ENCODE measurements at places on chromosomes 13 and 19. TPM values are rescaled to one million over a fixed set of nuclear protein-coding genes. Genes with fewer than 3 reads are reported as not detected.

GRCh38 chr13:23598369-23598768 lies 28.2 kb downstream of the TNFRSF19 start:
- no peak for DNase-seq

- DNase-seq: no peak
Measured at GRCh38 chr19:7516333-7516732, 430 bp downstream of the ZNF358 start.

DNA sequence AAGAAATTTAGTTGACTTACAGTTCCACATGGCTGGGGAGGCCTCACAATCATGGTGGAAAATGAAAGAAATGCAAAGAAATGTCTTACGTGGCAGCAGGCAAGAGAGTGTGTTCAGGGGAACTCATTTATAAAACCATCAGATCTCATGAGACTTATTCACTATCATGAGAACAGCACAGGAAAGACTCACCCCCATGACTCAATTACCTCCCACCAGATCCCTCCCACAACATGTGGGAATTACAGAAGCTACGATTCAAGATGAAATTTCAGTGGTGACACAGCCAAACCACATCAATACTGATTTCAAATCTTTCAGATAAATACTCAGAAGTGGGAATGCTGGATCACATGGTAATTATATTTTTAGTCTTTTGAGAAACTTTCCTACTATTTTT lies 1357.9 kb downstream of the SLITRK5 start:
- no peak for DNase-seq

DNA sequence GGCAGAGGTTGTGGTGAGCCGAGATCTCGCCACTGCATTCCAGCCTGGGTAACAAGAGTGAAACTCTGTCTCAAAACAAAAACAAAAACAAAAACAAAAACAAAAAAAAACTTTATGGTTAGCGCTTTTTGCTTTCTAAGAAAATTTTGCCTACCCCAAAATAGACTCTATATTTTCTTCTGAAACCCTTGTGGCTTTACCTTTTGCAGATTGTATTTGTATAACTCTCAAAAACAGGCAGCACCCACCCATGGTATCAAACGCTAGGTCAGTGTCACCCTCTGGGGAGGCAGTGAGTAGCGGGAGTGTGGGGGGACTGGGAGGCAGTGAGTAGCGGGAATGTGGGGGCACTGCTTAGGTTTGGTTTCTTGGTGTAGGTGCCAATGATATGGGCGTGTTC lies 7.5 kb upstream of the SLC39A3 start:
- no peak for DNase-seq

- no peak for DNase-seq
Measured at GRCh38 chr13:21690955-21691354, 20.1 kb downstream of the FGF9 start.

Gene IZUMO2
- not detected for total RNA-seq

Gene ZNF728
- not detected for total RNA-seq

Gene SLC10A2
- not detected for total RNA-seq

Data from fibroblast of villous mesenchyme (primary cell).